ENCODE measurements at places on chromosomes 7 and 10.

DNA sequence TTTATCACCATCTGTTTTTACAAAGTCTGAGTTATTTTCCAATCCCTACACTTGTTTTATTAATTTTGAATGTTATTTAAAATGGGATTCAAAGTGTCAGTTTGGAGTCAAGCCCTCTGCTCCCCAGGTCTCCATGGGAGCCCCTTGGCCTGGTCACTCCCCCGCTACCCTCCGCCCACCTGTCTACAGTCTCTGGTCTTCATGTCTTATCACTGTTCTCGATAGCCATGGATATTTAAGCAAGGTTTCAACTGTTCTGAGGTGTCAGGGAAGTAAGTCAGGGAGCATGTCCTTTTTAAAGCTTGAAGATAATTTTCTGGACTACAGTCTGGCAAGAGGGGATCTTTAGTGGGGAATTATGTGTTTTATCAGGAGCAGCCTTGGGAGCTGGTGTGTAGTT, 19.1 kb upstream of the HPS1 start:
- DNase-seq, result no peak

GRCh38 chr7:99137411-99138180, 6.3 kb downstream of the SMURF1 start:
- DNase-seq, result peak; percentile 87

DNA sequence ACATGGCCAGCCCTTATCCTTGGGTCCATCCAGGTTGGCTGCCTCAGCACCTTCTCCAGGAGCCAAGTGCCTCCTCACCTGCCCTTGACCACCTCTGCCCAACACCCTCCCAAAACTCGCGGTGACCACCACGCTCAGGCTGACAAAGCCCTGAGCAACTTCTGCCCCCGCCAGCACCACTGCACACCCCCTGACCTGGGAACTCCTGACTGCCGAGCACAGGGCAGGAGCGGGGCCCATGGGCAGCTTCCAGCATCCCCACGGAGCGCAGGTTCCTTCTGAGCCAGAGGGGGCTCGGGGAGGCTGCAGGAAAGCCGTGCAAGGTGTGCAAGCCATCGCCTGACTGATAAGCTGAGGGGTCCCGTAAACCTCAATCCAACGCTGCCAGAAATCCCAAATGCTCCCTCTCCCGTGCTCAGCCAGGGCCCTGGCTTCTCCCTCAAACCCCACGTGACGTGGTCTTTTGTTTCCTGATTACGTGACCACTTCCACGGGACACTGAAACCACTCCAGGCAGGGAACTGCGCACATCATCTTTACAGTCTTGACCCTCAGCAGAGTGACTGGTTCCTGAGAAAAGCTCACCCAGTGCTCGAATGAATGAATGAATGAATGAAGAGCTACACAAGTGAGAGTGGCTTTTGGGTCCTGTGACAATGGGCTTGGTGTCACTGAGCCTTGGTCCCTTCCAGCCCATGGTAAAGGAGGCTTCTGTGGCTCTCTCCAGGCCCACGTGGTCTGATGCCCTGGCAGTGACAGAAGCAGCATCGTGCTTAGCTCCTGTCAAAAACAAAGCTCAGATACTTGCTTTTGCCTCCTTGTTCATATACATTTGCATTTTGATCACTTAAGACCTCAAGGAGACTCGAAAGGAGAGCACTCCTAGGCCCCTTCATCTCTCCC, 249.8 kb upstream of the PPP2R2D start:
- DNase-seq, result no peak

GRCh38 chr7:114922652-114923402, 933 bp downstream of the MDFIC start:
- DNase-seq, result peak; percentile 69

DNA sequence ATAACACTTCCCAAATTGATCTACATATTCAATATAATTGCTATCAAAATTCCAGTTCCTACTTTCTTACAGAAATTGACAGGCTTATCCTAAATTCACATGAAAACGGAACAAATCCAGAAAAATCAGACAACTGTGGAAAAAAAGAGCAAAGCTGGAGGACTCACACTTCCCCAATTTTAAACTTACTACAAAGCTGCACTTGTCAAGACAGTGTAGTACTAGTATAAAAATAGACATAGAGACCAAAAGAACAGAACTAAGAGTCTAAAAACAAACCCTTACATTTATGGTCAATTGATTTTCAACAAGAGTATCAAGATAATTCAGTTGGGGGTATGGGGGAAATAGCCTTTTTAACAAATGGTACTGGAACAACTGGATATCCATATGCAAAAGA, 27.5 kb downstream of the LMBR1 start:
- no peak for DNase-seq

GRCh38 chr7:157432541-157432956, 95.7 kb downstream of the DNAJB6 start:
- peak; percentile 75 for DNase-seq

- DNase-seq, result no peak
These were observed 1.7 kb downstream of the TSPAN12 start for GRCh38 chr7:120856198-120856597.

GRCh38 chr10:87927091-87927490, 63.7 kb downstream of the PTEN start:
- DNase-seq, result peak; percentile 66

DNA sequence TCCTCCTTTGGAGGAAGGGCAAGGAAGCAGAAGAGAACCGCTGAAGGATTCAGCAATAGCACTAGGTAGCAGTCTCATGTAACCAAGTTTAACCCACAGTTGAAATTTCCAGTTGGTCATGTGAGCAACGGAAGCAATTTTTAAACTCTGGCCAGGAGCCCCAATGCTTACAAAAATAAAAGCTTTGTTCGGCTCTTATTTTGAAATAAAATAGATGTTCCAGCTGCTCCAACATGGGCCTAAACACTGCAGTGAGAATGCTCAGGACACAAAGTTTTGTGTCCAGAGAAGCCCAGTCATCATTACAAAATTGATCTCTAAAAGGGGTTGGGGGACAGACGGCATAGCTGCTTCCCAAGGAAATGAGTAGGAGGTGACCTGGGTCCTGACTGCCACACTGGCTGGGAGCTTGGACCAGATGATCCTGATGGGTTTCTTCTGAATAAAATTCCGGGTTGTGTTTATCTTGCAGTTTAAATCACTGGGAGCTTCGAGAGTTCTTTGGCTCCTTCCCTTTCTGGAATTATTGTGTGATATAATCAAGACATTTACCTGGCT, 452 bp upstream of the TMEM140 start:
- no peak for DNase-seq

DNA sequence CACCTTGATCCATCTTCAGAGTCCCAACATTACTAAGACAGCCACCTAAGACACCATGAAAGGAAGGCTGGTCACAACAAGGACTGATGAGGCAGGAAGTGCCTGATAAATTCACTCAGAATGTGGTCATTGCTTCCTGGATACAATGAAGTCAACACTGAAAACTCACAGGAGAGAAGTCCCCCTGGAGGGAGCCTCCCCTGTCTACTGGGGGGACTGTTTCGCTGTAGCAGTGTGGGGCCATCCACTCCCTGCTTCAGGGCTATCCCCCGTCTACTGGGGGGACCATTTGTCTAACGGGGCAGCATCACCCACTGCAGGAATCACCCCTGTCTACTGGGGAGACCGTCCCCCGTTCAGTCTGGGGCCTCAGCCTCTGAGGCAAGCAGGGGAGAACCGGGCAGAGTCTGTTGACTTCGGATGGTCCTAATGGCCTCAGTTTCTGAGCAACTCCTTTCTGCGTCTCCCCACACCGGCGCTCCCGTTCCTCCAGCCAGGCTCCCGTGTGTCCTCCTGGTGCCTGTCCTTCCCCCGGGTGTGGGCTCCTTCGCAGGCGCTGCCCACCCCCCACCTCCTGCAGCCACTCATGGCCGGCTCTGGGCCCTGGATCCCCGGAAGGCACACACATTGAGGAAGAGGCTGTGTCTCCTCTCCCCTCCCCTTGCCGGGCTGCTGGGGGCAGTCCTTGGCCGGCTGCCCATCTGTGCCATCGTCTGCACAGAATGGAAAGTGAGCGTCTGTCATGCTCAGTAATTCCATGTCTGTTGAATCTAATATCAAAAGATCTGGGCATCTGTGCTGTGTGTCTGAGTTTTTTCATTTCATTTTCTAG, 59.9 kb upstream of the DNAJB6 start:
- peak; percentile 75 for DNase-seq

GRCh38 chr7:146652176-146652575, 535.6 kb downstream of the CNTNAP2 start:
- no peak for DNase-seq

- no peak for DNase-seq
These were observed 11.3 kb upstream of the DPYSL4 start for GRCh38 chr10:132175408-132175807.

GRCh38 chr10:19892270-19892669, 76.0 kb downstream of the PLXDC2 start:
- DNase-seq, result no peak

GRCh38 chr7:21898265-21898930, 47.3 kb downstream of the CDCA7L start:
- no peak for DNase-seq

GRCh38 chr7:64755865-64756264, 38.4 kb upstream of the ZNF138 start:
- DNase-seq, result no peak

- DNase-seq, result no peak
These were observed 10.6 kb upstream of the OR2A2 start for GRCh38 chr7:144098776-144099175.

GRCh38 chr7:84040355-84040754, 154.2 kb downstream of the SEMA3A start:
- no peak for DNase-seq

- no peak for DNase-seq
These were observed 28.1 kb upstream of the CREB3L2 start for GRCh38 chr7:138029941-138030340.

GRCh38 chr7:55565681-55566080, 6.6 kb downstream of the VOPP1 start:
- no peak for DNase-seq

DNA sequence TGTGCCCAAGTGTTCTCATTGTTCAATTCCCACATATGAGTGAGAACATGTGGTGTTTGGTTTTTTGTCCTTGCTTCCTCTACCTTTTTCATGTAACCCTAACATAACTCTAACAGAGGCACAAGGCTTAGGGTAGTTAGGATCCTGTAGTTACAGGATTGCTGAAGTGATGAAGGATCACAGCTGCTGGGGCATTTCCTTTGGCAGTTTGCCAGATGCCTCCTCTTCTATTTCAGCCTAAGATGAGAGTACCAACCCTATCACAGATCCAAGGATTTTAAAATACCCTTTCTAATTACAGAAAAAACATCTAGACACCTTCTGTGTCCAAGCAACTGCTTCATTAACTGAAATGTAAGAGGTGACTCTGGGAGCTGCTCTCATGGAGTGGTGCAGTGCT, 141.7 kb upstream of the COL1A2 start:
- DNase-seq, result no peak
